ENCODE measurements at places on chromosomes 2 and 18.

- no peak for DNase-seq
Observed at GRCh38 chr2:7525746-7526145, 608.5 kb downstream of the RNF144A start.

- DNase-seq = no peak
Observed at GRCh38 chr2:75788902-75789301, 78.2 kb upstream of the GCFC2 start.

DNA sequence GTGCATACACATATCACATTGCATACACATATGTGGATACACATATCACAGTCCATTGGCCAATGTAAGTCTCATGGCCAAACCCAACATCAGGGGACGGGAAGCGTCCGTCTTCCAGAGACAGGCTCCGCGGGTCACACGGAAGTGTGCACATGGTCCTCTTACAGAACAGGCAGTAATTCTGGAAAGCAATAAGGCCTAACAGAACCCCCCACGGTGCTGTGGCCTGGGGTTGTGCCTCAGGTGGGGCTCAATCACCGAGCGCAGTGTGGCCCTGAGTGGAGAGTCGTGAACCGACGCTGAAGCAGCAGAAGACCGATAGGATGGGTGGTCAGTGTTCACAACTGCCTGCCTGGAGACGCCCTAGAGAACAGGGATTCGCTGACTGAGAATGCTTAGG, 857.3 kb downstream of the GALR1 start:
- DNase-seq = no peak

- no peak for DNase-seq
Observed at GRCh38 chr2:98560256-98560771, 48.0 kb downstream of the COA5 start.

GRCh38 chr2:42974721-42975717, 182.6 kb upstream of the HAAO start:
- peak; percentile 56 for DNase-seq

- no peak for DNase-seq
Observed at GRCh38 chr2:207427986-207428385, 101.8 kb upstream of the CREB1 start.

DNA sequence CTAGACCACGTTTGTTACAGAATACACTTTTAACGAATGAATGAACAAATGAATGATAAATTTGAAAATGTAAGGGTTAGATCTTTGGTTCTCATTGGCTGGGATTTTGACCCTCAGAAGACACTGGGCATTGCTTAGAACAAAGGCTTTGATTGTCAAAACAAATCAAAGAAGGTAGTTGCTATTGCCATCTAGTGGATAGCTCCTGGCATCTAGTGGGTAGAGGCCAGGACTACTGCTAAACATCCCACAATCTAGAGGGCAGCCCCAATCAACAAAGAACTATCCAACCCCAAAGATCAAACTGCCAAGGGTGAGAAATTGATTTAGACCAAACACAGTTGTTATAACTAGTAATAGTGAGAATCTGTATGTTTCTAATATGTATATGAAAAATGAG, 552.3 kb downstream of the KCNJ3 start:
- DNase-seq = no peak

DNA sequence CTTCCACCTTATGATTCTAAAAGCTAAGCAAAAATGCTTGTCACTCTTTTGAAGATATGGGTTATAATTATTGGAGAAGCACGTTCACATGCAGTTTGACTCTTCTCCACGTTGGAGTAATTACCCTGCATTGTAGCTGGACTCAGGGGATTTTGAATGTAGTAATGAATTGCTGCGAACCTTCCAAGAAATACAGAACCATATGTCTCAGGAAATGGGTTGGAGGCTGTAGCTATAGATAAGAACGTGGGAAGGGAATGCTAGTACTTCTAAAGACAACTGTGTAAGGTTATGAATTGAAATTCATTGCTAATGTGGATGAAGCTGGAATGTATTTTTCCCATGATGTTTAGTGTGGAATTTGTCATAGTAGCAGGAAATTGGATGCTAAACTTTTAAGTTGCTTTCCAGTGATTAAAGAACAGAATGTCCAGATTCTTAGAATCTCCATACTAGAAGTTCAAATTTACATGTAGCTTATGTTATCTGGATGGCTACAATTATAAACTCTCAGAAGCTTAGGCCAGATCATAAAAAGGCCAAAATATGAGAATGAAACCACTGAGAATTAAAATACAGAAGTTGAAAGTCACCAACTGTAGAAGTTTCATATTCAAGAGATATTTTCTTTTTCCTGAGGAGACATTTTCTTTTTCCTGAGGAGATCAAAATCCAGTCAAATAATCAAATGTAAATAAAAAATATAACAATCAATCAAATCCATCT, 27.3 kb upstream of the SPOPL start:
- DNase-seq = no peak

DNA sequence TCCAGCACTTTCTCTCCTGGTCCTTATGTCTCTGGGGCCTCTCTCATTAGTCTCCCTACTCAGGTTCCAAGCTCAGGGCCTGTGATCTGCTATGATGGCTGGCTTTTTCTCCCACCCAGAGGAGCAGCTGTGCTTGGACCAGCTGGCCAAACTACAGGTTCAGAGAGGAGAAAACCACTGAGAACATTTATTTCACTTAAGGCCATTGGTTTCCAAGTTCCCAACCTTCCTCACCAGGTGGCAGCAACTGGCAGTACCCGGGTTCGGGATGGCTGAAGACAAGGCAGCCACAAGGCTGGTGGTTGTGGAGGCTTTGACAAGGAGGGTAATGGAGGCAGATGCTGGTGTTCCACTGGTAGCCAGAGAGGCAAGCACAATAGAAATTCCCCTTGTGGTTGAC, 29.9 kb upstream of the SELENOI start:
- DNase-seq = no peak

- DNase-seq = no peak
Observed at GRCh38 chr2:53631313-53632125, 136.1 kb upstream of the CHAC2 start.

GRCh38 chr2:234611209-234611608, 114.3 kb upstream of the ARL4C start:
- DNase-seq = no peak

DNA sequence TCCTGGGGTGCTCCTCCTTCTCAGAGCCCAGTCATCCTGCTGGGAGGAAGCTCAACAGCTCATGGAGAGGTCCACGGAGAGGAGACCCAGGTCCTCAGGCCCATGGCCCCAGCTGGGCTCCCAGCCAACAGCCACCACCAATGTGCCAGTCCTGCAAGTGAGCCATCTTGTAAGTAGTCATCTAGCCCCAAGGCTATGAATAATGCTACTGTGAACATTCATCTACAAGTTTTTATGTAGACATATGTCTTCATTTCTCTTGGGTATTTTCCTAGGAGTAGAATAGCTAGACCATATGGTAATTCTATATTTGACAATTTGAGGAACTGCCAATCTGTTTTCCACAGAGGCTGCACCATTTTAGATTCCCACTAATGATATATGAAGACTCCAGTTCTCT, 166.1 kb downstream of the MTCL1 start:
- no peak for DNase-seq

DNA sequence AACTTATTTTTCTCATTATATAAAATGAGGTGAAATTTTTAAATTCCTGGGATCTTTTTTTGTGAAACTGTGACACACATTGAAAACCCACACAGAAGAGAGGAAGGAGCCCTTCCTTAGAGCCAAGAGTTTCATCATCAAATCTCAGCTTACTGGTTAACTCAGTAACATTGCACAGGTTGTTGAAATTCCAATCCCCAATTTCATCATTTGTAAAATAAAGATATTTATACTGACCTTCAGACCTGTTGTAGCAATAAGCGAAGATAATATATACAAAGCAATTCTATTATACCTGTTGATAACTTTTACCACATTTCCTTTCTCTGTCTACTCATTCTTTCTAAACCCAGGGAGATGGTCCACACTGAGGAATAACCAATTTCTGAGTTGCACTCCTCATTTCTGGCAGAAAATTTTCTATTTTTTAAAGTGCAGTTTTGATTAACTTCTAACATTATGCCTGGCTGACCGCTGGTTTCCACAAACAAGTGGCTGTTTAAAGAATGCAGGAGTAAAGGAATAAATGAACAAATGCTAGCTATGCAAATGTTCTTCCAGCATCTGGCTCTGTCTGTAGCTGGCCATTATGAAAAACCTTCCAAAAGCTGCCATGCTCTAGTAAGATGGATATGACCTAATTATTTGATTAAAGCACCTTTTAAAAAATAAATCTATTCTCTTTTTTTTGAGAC, 105.7 kb upstream of the LINC00305 start:
- DNase-seq = no peak

DNA sequence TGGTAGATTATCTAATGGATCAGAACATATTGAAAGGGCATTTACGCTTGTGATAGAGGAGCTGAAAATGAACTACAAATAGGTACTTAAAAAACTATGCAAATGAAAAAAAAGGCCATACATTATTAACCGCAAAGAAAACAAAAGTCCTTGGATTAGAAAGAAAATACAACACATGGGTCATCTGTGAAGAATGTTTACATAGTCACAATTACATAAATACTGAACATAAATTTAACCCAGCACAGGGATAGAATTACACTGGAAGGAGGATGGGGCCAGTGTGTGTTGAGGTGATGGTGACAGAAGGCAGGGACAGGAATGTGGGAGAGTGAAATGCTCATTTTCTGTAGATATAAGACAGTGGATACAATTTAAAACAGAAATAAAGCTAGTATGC, 6.6 kb downstream of the NTSR2 start:
- no peak for DNase-seq

GRCh38 chr18:70190529-70190928, 15.0 kb downstream of the RTTN start:
- DNase-seq = no peak

DNA sequence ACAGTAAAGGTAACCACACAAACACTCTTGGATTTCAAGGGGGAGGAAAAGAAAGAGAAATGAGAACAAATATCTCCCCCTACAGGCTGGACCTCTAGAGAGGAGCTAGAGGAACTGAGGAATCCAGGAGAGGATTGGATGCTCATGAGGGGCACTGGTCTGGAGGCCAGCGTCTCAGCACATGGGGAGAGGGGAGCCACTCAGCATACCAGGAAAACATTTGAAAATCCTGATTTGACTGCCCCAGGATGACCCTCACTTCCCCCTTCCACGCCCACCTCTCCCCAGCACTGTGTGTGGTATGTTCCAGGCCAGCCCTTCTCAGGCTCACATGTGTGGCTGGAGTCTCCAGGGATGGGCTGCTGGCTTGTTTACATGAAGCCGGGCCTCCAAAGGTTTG, 396.8 kb upstream of the ID2 start:
- DNase-seq = no peak

DNA sequence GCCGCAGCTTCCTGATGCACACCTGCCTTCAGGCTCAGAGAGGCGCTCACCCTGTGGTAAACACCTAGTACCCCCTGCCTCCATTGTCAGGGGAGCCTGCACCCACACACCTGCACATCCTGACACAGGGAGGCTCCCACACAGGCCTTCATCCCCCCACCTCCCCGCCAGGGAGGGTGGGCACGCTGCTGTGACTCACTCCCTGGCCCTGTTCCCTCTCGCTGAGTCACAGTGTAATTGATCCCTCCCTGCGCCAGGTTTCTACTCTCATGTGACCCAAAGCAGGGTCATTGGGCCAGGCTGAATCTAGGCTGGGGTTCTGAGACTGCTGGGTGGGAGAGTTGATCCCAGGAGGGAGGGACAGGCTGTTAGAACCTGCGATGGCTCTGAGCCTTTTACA, 8.5 kb upstream of the CELF4 start:
- DNase-seq = no peak

- no peak for DNase-seq
Observed at GRCh38 chr18:48533340-48534070, 5.3 kb upstream of the CTIF start.

DNA sequence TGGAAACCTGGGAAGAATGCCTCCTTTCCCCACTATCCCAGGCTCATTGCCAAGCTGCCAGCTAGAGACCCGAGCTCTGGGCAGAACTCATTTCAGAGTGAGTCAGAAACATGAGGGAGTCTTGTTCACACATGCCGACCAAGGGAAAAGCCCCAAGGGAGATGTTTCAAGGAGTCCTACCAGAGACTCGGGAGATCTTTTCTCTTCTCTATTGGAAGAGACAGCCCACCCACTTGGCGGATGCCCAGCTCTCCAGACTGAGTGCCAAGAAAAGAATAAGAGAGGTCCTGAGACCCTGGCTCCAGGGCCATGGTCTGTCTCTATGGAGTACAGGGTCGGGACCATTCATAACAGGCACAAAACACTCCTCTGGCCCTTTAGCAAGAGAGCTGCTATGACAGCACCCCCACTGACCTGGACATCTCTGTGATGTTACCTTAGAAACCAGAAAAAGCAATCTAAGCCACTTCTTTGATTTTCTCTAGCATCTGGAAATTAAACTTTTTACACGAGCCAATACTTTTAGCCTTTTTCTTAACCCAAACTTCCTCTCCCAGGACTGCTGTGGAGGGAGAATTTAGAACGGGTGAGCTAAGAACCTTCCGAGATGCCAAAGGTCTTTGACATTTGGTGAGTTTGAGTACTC, 18.5 kb upstream of the IGFBP5 start:
- DNase-seq = no peak

- DNase-seq = no peak
Observed at GRCh38 chr2:202681688-202682205, 47.0 kb downstream of the FAM117B start.

GRCh38 chr18:51879329-51879728, 460.7 kb upstream of the DCC start:
- no peak for DNase-seq

- DNase-seq = no peak
Observed at GRCh38 chr2:24881623-24882022, 38.4 kb downstream of the ADCY3 start.

DNA sequence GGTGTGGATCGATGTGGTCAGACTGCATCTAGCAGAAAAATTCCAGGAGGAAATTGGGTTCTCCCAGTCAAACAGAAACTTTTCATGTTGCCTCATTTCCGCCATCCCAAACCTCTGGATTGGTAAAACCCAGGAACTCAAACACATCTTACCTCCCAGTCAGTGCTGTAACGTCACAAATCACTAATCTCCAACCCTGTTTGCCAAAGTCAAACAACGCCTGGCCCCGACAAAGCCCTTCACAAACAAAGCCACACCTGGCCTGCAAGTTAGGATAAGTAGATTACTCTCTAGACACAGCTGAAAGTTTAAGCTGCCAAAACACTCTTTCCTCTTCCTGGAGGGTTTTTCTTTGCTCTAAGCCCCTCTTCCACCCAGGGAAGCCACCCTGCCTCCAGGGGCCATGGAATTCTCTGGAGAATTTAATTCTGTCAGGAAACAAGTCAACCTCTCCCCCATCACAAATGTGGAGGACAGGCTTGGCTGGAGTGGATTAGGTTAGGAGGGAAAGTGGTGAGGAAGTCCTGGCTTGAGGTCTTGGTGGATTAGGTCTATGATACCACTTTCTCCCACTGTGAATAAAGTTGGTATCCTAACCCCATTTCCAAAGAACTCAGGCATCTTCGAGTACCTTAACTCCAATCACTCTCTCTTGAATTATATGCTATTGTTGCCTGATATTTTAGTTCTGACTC, 86.7 kb downstream of the LYPD6B start:
- no peak for DNase-seq
